Activated T-helper 2 cell treated with anti-CD3 and anti-CD28 coated beads, Interferon-gamma antibody, Interleukin-2, Interleukin-4, amounts not matched to agents 10 μg/mL and 5 μg/mL and 100 μg/mL, durations not matched to agents 14 hours and 24 hours and 36 hours (primary cell): ENCODE measurements at places on chromosomes 12 and 14.

DNA sequence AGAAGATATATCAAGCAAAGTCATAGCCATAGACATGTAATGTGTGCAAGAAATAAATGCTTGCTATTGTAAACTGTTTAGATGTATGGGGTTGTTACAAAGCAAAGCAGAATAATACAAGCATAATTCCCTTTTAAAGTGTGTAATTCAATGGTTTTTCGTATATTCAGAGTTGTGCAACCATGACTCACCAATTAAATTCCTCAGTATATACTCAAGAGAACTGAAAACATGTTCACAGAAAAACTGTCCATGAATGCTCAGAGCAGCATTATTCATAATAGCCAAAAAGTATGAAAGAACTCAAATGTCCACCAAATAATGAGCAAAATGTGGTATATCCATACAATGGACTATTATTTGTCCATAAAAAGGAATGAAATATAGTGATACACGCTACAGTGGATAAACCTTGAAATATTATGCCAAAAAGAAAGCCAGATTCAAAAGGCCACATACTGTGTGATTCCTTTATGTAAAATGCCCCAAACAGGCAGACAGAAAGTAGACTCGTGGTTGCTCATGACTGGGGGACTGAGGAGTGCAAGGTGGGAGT, 9.3 kb downstream of the GXYLT1 start:
- no peak for DNase-seq

GRCh38 chr14:54627540-54628363, 60.8 kb downstream of the SAMD4A start:
- DNase-seq: peak; percentile 27

DNA sequence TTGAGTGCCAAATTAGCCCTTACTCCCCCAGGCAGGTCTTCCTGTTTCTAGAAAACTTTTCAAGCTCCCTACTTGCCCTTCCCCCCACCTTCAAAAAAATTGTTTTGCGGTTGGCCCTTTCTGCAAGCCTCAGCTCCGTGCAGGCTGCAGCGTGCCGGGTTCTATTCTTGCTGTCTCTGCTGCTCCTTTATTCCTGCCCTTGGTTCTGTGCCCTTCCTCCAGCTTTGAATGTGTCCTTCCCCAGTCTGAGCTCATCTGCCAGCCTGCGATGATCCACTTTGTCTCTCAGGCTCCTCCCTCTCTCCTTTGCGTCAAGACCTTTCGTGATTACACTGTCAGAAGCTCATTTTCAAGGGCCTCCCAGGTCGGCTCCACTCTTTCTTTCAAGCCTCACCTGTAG, 98.6 kb downstream of the IRF2BPL start:
- peak; percentile 65 for DNase-seq

- DNase-seq: no peak
These were observed 134 bp downstream of the DUSP6 start for GRCh38 chr12:89352242-89352491.

DNA sequence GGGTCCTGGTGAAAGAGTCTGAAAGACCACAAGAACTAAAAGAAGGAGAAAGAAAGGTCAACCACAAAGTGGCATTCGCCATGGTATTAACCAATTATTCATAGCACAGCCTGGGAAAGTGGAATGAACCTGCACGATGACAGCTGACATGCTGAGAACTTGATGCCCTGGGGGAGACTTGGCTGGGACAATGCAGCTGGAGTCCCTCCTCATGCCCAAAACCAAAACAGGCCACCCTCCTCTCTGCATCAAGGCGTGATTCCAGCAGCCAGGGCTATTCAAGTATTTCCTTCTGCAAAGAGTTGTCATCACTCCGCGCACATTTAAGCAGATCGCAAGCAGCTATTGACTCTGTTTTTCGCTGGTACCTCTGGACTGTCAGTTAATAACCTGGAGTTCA, 167.1 kb upstream of the NOS1 start:
- DNase-seq: no peak

GRCh38 chr12:46332260-46332659, 40.3 kb downstream of the SLC38A2 start:
- DNase-seq: no peak

GRCh38 chr14:50647753-50648152, 20.4 kb downstream of the SAV1 start:
- DNase-seq: no peak
